ENCODE measurements at places on chromosomes 12 and 14.

- no peak for DNase-seq
Observed at GRCh38 chr12:106914796-106915634, 40.7 kb upstream of the TMEM263 start.

DNA sequence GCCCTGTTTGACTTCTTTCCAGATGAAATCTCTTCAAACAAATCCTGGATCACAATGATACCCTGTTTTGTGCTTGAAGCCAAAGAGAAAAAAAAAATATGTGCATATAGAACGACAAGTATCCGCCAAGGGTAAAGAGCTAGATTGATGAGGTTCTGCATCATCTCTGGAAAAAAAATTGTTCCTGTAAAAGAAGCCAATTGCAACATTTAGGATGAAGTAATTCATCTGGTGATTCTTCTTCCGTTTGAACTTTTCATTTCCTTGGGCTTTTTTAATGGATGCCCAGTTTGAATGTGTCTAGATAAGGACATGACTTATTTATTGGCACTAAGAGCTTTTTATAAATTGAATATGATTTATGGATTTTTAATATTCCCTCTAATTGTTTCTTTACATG, 38.1 kb upstream of the NPAS3 start:
- DNase-seq: no peak

- DNase-seq: no peak
Observed at GRCh38 chr14:73696466-73697400, 17.5 kb downstream of the PNMA1 start.

DNA sequence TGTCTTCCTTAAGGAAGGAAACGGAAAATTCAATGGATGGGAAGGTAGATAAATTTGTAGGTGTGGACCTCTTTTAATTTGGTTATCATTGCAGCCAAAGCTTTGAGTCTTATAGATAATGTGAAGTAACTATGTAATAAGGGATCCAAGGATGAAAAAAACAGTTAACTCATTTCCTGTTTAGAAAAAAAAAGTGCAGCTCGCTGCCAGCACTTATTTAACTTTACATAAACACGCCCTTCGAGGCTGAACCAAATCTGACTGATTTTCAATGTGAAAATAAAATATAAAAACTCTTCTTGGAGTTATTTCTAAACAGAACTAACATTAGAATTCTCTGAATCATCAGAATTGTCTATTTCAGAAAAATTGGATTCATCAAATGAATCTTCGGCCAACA, 7.0 kb downstream of the NUBPL start:
- DNase-seq: no peak

DNA sequence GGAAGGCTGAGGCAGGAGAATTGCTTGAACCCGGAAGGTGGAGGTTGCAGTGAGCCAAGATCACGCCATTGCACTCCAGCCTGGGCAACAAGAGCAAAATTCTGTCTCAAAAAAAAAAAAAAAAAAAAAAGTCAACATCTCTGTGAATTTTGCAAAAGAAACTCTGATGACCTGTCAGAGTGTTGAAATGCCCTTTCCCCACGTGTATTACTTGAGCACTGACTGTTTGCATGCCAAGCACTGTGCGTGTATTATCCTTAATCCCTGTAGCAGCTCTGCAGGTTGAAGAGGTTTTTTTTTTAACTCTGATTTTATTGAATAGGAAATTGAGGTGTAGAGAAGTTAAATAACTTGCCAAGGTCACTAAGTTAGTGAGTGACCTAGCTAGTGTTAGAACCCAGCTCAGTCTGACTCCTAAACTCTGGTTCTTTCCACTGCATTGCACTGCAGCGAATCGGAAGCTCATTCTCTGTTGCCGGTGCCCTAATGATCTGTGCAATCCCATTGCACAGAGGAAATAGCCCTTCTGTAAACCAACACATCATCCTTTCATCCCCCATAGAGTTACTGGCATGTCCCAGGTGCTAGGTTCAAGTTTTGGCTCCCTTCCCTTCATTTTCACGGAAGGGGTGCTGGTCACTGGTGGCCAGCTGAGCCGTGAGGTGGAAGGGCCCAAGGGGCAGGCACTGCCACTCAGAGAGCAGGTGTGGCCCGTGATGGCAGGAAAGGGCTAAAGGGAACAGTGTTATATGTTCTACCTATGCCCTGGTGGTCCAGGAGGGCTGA, 122.3 kb downstream of the EML1 start:
- DNase-seq: no peak

- DNase-seq: peak; percentile 70
Observed at GRCh38 chr12:18250313-18250916, 10.9 kb upstream of the PIK3C2G start.

DNA sequence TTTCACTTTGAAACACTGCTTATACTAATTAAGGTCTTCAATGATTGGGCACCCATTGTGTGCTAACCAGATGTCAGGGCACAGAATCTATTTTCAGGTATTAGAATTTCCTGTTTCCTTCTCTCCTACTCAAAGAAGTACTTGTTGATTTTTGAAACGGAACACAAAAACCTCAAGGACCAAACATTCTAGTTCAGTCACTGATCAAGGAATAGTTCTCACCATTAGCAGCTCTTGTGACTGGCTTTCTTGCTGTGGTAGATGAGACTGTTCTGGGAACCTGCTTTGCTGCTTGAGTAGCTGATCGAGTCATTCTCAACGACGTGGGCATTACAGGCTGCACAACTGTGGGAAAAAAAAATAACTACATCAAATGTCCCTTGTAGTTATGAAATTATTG, 11.0 kb downstream of the DLGAP5 start:
- DNase-seq: no peak

DNA sequence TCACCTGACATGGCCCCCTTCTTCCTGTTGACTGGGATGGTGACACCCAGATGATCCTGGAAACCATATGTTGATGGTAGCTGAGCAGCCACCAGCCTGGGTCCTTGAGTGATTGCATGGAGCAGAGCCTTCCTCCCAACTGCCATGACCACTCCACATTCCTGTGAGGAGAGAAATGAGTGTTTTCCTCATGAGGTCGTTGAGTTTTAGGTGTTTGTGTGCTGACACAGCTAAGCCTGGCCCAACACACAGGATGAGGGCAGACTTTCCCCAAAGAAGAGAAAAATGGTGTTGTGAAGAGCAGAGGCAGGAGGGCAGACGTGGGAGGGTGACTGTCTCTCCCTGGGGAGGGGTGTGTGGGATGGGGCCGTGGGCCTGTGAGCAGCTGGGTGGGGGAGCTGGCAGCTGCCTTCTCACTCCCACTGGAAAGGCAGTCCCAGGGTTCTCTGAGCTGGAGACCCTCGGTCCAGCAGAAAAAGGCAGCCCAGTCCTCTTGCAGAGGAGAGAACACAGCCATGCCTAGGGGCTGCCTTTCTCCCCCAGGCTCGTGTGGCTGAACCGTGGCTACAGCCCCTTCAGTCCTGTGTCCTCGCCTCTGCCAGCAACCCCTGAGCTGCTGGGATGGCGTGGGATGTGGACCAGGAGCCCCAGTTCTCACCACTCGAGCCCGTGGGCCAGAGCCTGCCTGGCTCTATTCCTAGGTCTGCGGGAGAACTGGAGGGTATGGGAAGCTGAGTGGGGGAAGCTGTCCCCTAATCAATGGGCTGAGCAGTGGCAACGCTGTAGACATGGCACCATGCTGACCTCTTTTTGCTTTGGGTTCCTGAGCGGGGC, 257.0 kb downstream of the ADGRD1 start:
- no peak for DNase-seq

- DNase-seq: peak; percentile 66
Observed at GRCh38 chr12:22334410-22335100, at the start of gene ST8SIA1. Gene ST8SIA1 (minus strand): TSS chr12:22334707. CDS start chr12:22334232, 475 bp downstream.

DNA sequence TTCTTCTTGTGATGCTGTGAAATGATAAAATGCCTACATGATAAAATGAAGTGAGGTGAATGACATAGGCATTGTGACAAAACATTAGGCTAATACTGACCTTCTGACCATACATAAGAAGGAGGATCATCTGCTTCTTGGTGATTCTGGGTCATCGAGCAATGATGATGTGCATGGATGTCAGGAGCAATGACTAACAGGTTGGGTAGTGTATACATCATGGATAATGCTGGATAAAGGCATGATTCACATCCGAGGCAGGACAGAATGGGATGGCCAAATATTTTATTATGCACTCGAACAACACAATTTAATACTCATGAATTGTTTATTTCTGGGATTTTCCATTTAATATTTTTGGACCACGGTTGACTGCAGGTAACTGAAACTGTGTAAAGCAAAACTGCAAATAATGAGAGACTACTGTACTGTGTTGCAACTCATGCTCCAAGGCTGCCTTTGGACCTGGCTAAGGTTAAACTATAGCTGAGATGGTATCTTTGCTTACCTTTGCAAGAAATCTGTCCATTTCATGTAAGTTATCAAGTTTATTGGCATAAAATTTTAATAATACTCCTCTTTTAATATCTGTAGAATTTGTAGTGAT, 7.6 kb upstream of the SLC25A21 start:
- no peak for DNase-seq

DNA sequence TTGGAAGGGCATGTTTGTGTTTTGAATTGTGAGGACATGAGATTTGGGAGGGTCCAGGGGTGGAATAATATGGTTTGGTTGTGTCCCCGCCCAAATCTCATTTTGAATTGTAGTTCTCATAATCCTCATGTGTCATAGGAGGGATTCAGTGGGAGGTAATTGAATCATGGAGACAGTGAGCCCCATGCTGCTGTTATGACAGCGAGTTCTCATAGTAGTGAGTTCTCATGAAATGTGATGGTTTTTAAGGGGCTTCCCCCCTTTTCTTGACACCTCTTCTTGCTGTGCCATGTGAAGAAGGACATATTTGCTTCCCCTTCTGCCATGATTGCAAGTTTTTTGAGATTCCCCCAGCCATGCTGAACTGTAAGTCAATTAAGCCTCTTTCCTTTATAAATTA, 260.0 kb downstream of the DUSP6 start:
- DNase-seq: no peak

- DNase-seq: no peak
Observed at GRCh38 chr12:69027411-69027881, 94.5 kb upstream of the CPM start.

DNA sequence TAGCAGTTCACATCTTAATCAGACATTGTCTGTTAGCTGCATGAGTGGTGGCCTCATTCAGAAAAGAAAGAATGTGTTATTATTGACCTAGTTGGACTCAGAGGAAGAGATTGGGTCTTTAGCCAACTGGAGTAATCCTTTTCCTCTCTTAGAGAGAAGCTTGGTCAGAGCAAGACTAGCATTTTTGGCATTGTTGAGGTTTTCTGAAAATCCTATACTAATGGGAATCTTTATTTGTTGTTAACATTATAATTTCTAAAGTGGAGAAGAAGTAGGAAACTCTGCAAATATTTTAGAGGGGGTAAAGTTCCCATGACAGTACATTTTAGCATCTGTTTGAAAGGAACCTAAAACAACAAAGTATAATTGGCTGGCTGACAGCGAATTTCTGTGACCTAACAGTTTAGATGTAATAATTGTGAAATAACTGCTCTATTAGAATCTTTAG, 9.7 kb downstream of the TOX4 start:
- no peak for DNase-seq

DNA sequence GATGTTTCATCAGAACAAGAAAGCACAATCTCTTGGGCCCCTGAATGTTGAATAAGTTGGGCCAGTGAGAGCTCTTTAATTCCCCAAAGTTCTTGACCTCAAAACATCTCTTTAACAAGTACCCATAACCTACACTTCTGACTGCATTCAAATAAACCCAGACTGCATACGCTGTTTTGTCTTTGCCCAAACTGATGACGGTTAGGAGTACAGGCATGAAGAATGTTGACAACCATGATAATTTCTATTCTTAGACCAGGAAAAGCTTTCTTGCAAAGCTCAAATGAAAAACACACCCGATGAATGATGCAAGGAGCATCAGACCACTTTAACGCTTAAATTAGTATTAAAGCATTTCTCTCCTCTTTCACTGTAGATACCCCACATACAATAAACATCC, 11.7 kb upstream of the RAB3IP start:
- DNase-seq: no peak

DNA sequence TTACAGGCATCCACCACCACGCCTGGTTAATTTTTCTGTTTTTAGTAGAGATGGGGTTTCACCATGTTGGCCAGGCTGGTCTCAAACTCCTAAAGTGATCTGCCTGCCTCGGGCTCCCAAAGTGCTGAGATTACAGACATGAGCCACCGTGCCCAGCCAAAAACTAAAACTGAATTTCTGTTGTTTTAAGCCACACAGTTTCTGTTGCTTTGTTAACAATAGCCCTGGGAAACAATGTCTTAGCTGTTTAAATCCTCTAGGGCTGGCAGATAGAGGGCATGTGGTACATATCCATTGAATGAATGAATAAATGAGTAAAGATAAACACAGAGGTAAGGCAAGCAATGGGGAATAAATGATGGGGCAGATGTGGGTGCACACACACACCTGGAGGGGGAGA, 8.0 kb upstream of the EIF5 start:
- no peak for DNase-seq

- DNase-seq: no peak
Observed at GRCh38 chr12:15679151-15679550, 110.0 kb downstream of the EPS8 start.

DNA sequence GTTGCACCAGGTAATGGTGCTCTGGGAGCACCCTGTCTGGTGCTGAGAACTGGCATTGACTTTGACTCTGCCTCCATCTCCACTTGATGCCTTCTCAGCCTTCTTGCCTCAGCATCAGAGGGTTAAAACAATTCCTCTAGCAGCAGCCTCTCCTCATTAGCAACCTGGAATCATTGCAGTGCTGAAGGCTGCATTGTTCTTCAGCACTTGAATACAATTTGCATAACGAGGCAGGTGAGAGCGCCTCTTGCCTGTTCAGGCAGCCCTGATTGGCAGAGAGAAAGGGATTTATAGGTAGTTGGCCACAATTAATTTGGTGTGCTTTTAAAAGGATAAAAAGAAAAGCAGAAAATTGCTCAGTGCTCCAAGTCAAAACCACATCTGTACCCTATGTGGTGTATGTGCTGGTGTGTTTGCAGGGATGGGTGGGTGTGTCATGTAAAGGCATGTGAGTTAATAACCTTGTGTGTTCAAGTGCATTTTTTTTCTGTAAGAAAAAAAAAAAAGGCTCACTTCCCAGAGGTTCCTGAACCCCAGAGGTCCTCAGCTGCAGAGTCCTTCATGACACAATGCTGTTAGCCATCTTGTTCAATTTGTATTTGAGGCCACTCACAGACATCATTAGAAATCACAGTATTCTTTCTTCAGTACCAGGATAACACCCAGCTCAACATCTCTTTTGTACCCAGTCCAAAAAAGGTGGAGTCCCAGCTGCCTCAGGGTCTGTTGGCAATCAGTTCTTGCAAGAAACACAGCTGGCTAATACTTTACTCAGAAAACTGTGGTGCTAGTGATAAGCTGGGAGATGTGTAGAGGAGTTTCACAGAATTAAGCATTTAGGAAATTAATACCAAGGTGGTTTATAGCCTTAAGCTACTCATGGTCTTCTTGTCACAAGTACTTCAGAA, 385.6 kb downstream of the GRIN2B start:
- peak; percentile 64 for DNase-seq

- DNase-seq: peak; percentile 68
Observed at GRCh38 chr12:3157581-3158323, 80.6 kb downstream of the TSPAN9 start.
